Natural killer cell (primary cell): ENCODE measurements at places on chromosomes 1 and 21.

DNA sequence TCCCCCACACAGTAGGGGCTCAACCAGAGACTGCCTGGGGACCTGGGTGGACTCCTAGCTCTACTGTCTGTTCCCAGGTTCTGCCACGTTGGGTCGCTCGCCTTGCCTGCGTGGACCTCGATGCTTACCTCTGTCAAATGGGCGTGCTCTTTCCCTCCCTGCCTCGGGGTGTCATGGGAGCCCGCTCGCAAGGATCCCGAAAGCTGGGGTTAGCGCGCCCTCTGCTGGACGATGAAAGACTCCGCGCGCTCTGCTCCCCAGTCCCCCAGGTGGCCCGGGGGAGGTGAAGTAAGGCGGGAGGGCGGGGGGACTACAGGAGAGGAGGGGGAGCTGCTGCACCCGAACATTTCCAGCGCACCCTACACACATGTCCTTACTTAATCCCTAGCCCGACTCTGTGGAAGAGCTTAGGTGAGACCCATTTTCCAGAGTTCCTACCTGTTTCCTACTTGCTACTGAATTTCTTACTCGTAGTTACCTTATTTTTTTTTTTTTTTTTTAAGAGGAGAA lies 2.3 kb upstream of the BSND start:
- peak; percentile 88 for DNase-seq

DNA sequence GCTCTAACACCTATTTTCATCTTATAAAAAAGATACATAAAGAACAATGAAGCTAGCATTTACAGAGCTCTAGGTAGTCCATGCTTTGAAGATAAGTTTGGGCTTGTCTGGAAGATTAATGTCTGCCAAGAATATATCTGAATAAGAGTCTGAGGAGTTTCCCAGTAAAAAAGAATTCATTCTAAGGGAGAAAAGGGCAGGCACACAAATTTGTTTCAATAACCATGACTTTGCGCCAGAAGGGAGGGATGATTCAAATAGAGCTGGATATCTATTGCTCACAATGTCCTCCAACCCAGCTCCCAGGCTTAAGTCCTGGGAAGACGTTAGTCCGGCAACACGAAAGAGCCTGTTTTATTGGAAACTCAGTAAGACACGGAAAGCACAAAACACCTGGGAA lies 9.7 kb upstream of the TTLL7 start:
- no peak for DNase-seq

- no peak for DNase-seq
These were observed 52.1 kb upstream of the CSF3R start for GRCh38 chr1:36534711-36535412.

DNA sequence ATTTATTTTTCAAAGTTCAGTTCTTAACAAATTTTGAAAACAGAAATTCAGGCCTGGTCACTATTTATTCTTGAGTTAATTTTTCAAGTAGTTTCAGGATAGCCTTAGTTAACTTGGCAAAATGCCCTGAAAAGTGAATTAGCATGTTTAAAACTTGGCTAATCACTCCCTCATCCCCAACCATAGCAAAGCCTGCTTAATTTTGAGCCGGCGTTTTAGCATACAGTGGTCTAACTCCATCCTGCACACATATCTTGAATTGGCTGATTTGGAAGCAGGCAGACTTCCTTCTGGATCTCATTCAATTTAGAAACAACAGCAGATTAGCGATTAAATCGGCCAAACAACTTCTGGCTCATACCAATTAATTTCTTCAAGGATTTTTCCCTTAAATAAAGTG lies 439.2 kb downstream of the PTBP2 start:
- DNase-seq = no peak

DNA sequence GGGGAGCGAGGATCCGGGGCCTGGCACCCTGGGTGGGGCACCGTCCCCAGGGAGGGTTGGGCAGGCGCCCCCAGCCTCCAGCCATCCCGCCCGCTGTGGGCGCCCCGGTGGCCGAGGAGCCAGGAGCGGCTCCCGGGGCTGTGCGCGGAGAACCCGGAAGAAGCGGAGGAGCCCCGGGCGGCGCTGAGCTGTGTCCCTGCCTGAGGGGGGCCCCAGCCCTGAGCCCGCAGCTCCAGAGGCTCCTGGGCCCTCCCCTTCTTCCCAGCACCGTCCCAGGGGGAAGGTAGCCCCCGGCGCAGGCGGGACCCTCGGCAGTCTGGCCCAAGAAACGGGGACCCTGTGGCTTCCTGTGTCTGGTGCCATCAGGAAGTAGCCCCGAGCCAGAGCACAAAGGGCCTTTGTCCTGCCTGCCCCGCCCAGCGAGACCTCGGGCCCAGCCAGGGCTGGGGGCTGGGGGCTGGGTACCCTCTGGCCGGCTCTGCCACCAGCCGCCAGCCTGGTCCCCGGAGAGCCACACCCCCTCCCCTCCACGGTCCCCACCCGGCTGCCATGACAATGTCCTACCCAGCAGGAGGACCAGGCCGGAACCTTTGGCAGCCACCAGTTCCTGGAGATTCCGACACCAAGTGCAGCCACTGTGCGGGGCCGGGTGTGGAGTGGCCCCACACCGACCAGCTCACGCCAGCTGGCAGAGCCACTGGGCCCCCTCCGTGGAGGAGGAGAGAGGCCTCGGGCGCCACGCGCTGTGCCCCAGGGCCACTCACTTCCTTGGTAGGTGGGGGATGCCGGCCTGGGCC lies 15.6 kb upstream of the TTLL10 start:
- peak; percentile 65 for DNase-seq

GRCh38 chr1:201708085-201708512 lies 120.9 kb upstream of the IPO9 start:
- no peak for DNase-seq

GRCh38 chr1:173415490-173415889 lies 61.6 kb upstream of the PRDX6 start:
- no peak for DNase-seq

DNA sequence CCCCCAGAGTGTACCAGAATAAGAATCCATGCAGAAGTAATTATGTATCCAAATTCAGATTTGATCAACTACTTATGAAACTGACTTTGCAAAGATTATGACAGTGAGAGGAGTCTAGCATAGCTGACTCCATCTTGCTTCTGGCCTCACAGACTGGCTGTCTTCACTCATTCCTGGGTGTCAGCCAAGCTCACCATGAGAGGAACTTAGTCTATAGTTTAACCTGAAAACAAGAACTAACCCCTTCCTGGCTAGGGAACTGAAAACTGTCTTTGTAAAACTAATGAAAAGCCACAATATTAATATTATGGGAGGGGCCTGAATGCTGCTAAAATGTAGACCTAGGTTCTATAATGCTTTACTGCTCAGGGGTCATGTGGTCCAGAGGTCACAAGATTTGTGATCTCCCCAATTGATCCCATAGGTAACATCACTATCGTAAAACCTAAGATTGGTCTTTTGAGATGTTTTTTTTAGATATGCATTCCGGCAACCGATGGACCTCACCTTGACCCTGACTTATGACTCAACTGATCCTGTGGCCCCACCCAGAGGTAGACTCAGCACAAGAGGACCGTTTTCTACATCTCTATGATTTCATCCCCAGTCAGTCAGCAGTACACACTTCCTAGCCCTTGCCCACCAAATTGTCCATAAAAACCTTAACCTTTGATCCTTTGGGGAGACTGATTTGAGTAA lies 55.2 kb downstream of the ATP1B1 start:
- no peak for DNase-seq

- no peak for DNase-seq
These were observed 12.1 kb upstream of the SLC2A7 start for GRCh38 chr1:9038338-9038650.

DNA sequence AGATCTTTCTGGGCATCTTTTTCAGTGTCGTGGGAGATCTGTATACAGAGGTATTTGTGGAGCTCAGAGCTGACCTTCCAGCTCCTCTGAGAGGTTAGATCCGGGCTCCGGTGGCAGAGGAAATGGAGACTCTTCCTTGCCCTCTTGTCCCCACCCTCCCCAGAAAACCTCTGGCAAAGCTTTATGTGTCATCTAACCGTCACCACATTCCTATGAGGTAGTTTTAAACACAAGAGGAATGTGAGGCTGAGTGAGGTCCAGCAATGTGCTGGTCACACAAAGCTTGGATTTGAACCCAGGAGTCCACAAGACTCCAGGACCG lies 1.2 kb downstream of the CD160 start:
- no peak for DNase-seq
